ENCODE measurements at places on chromosomes 3 and 15. TPM values are rescaled to one million over a fixed set of nuclear protein-coding genes. Genes with fewer than 3 reads are reported as not detected.

Gene FRMD4B
- 7.1 TPM for total RNA-seq

Gene MYZAP
- not detected for total RNA-seq

Gene PTH1R
- total RNA-seq: not detected

Gene MESD
- total RNA-seq: 20.7 TPM

Gene RASSF1
- total RNA-seq: 53.7 TPM

Gene CDCP1
- 0.82 TPM for total RNA-seq

Gene SHC4
- total RNA-seq: 3.7 TPM

Gene NPAP1
- not detected for total RNA-seq

Measured in activated naive CD8-positive, alpha-beta T cell treated with anti-CD3 and anti-CD28 coated beads for 36 hours (primary cell).